RKO (cell line): ENCODE measurements at places on chromosomes 12 and 14.
A peak's percentile ranks its signal among the peaks of the same experiment; 100 is the strongest.

DNA sequence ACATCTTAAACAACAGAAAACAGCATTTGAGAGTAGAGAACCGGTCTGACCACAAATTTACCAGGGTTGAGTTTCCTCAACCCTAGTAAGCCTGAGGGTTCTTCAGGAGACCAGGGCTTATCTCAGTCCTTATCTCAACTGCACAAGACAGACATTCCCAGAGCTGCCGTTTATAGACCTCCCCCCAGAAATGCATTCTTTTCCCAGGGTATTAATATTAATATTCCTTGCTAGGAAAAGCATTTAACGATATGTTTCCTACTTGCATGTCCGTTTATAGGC, 12.3 kb downstream of the TMEM117 start:
- no peak for DNase-seq

GRCh38 chr12:79454338-79454843, 236.4 kb downstream of the PAWR start:
- DNase-seq = no peak

DNA sequence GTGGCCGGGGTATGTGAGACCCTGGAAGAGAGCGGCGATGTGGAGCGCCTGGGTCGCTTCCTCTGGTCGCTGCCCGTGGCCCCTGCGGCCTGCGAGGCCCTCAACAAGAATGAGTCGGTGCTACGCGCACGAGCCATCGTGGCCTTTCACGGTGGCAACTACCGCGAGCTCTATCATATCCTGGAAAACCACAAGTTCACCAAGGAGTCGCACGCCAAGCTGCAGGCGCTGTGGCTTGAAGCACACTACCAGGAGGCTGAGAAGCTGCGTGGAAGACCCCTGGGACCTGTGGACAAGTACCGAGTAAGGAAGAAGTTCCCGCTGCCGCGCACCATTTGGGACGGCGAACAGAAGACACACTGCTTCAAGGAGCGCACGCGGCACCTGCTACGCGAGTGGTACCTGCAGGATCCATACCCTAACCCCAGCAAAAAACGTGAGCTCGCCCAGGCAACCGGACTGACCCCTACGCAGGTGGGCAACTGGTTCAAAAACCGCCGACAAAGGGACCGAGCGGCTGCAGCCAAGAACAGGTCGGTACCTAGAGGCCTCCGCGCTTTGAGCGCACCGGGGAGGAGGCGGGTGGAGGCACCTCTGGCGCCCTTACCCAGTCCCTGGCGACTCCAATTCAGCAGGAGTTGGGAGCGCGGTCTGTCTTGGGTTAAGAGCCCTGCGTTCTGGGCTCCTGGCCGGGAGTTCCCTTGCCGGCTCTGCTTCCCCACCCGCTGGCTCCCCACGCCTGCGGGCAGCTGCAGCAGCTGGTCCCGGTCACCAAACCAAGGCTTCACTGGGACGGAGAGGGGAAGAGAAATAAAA, 700 bp downstream of the SIX6 start:
- DNase-seq = no peak

GRCh38 chr12:70933133-70933532, 12.6 kb upstream of the PTPRR start:
- no peak for DNase-seq

- DNase-seq = no peak
Measured at GRCh38 chr14:68293404-68293803, 473.8 kb downstream of the RAD51B start.

- DNase-seq = no peak
Measured at GRCh38 chr12:14261861-14262260, 103.6 kb upstream of the ATF7IP start.

DNA sequence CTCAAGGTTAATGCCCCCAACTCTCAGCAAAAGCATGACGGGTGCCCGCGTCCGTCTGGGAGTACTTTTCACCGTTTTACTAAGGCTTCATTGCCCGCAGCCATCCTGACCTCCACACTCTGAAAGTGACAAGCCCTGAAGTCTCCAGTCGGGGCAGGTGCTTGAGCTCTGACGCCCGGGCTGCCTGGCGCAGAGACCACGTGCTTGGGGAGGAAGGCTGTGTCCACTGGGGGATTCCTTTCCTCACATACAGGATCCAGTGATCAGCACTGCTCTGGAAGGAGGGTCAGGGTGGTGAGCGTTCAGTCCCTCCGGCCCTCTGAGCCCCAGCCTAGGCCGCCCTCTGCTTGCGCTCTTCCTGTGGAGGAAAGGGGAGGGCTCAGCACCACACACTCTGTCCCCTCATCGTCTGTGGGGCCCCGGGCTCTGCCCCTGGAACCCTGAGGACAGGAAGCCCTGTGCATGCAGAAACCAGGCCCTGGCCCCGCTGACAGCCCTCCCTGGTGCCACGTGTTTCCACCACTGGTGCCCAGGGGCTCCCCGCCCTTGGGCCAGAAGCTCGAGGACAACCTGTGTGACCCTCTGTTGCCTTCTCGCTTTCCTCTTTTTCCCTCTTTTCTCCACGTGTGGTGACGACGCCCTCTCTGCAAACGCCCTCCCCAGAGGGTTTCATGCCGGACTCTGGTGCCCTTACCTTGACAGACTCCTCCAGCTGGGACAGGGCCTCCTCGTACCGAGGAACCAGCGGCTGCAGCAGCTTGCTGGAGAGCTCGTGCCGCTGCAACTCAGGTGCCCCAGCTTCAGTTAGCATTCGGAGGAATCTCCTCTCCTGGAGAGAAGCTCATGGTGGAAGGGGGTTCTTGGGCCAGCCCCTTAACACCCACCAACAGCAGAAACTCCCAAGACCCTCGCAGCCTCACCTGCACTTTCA, 4.9 kb downstream of the DDX51 start:
- DNase-seq = no peak

- no peak for DNase-seq
Measured at GRCh38 chr12:104729091-104729490, 229.0 kb downstream of the SLC41A2 start.

DNA sequence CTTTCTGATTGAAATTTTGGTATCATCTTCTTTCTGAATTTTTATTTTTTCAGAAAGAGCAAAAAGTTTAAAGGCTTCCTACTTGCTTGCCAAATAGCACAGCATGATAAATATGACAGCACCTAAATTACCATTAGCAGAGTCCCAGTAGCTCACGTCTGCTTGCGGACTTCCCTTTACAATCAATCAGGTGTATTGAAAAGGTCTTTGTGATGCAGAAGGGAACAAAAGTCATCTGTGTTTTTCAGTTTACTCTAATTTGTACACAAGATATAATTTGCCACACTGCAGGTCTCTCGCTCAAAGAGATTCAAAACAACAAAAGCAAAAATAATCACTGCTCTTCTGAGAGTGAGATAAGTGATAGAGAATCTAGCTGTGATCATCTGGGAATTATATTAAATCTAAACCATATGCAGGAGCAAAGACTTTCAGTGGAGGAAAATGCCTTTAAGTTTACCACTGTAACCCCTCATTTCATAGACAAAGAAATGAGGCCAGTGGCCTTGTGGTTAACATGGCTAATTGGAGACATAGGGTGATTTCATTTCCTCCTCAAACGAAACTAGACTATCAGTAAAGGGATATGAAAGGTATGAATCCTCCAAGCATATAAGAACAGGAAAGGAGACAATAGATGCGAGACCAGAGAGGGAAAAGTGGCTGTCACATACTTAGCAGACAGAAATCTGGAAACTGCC, 240.8 kb upstream of the TMPO start:
- DNase-seq = no peak

DNA sequence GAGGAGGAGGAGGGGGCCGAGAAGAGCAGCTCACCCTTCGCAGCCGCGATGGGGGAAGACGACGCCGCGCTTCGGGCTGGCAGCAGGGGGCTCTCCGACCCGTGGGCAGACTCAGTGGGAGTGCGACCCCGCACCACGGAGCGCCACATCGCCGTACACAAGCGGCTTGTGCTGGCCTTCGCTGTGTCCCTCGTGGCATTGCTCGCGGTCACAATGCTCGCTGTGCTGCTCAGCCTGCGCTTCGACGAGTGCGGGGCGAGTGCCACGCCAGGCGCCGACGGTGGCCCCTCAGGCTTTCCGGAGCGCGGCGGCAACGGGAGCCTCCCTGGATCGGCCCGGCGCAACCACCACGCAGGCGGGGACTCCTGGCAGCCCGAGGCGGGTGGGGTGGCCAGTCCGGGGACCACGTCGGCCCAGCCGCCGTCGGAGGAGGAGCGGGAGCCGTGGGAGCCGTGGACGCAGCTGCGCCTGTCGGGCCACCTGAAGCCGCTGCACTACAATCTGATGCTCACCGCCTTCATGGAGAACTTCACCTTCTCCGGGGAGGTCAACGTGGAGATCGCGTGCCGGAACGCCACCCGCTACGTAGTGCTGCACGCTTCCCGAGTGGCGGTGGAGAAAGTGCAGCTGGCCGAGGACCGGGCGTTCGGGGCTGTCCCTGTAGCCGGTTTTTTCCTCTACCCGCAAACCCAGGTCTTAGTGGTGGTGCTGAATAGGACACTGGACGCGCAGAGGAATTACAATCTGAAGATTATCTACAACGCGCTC, 745 bp downstream of the TRHDE start:
- DNase-seq = no peak

DNA sequence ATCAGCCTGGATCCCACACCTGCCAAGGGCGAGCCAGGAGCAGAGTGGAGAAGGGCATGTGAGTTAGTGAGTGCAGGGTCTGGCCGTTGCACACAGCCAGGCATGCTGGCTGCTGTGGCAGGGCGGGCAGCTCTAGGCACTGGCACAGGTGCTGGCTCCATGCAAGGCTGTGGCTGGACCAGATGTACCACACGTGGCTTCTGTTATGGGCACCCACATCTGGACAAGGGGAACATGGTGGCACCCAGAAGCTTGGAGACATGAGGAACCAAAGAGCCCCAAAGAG, 20.1 kb downstream of the SERPINA3 start:
- DNase-seq = no peak

DNA sequence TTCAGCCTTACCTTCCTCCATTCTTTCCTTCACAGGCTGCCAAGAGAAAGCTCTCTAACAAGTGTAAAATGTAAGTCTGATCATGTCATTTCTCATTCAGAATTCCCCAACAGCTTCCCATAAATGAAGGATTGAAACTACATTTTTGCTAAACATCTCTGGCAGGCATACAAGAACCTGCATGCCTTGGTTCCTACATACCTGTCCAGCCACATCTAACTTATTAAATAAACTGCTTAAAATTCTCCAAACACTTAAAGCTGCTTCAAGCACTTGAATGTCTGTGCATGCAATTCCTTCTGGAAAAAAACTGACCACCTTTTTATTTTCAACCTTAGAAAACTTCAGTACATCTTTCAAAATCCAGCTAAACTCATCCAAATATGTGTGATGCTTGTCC, 84.4 kb upstream of the DCN start:
- DNase-seq = no peak

DNA sequence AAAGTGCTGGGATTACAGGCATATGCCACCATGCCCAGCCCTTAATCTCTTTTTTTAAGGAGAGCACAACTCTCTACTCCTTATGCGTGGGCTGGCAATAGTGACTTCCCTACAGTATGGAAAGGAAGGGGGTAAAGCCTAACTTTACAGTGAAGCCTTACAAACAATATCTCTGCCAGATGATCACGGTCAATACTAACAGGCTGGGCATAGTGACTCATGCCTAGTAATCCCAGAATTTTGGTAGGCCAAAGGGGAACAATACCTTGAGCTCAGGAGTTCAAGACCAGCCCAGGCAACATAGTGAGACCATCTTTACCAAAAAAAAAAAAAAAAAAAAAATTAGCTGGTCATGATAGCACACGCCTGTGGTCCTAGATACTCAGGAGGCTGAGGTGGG, 5.6 kb downstream of the PYM1 start:
- DNase-seq = peak; percentile 35

DNA sequence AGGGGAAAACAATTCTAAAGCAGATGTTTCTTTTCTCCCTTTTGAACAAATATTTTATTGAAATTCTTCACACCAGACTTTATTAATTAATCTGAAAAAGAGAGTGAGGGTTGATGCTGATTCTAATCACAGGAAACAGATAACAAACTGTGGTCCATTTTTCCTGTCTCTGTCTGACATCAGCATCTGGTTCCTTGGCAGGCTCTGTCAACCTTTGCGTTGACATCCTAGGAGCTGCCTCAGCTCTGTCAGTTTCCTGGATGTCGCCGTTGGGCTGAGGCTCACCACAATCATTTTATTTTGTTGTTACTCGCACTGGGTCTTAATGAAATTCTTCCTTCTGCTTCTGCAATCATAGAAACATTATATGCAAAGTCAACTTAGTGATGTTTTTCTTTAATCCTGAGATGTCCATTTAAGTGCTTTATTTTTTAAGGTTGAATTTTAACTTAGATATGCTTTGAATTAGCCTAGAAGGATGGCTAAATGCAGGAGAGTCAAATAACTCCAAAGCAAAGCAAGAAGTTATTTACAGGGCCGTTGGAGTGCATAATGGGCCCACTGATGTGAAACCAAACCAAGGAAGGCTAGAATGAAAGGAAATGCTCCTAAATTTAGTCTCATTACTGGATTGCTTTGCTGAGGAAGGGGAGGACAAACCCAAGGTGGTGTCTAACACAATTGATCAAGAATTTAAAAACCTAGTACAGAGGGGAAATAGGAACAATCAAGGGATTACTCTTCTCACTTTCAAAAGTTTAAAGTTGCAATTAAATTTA, 542.4 kb downstream of the FLRT2 start:
- DNase-seq = no peak

DNA sequence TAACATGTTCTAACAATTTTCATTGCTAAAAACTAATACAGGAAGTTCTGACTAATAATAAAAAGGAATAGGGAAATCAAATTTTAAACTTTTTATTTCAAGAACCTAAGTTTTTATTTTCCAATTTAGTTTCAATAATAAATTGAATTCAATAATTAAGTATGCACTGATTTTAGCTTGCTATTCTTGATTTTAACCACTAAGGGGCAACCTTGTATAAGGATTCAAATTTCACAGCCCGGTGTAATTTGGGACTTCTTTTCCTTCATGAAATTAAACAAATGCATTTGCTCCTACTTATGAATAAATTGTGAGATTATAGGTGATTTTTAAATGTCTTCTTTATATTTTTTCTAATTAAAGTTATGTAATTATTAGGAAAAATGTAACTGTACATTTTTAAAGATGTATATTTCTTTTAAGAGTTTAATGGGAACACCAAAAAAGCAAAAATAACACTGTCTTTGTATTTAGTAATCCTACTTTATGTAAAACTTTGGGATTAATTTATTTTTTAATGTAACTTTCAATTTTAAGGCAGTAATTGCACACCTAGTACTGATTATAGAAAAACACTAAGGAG, 241.4 kb upstream of the PDZRN4 start:
- DNase-seq = peak; percentile 50

DNA sequence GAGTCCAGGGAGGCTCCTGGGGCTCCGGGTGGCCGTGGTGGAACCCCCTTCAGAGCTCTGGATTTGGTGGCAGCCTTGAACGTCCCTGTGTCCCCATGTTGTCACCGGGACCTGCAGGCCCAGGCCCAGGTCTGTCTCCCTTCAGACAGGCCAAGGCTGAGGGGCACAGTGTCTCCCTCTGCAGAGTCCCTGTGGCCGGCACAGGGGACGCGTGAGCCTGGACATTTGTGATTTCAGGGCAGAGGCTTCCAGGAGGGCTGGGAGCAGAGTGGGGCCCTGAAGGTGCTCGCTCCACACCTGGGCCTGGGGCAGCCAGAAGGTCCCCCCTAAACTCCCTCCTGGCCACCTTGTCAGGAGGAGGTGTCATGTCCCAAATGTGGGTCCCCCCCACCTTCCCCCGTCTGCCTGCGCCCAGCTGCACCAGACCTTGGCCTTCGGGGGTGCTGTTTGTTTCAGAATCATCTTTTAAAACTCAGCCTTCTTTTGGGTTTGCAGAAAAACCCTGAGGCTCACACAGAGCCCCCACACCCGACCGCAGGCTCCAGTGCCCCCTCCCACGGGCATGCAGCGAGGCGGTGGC, 47.6 kb downstream of the KIF26A start:
- no peak for DNase-seq

GRCh38 chr14:24818058-24818822, 184.2 kb upstream of the GZMB start:
- no peak for DNase-seq

- no peak for DNase-seq
Measured at GRCh38 chr12:126607157-126607556, 1541.9 kb downstream of the AACS start.
